ENCODE measurements at places on chromosomes 4 and X.

- DNase-seq, result no peak
Measured at GRCh38 chr4:138598226-138598625, 356.1 kb upstream of the SLC7A11 start.

DNA sequence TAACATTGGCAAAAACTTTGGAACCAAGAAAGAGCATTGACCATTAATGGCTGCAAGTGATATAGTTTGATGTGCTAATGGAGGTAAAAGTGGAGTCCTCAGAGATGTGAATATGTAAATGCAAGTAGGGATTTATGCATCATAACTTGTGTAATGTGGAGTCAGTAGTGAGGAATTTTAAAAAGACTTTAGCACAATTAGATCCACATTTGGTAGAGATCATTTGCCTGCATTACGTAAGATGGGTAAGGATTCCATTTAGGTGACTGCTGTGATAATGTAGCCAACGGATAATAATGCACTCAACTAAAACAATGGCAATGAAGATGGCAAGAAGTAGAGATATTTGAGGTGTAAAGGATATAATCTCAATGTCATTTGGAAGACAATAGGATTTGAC lies 1128.4 kb downstream of the ADGRL3 start:
- no peak for DNase-seq

GRCh38 chr4:38154252-38154651 lies 194.1 kb downstream of the PTTG2 start:
- no peak for DNase-seq

DNA sequence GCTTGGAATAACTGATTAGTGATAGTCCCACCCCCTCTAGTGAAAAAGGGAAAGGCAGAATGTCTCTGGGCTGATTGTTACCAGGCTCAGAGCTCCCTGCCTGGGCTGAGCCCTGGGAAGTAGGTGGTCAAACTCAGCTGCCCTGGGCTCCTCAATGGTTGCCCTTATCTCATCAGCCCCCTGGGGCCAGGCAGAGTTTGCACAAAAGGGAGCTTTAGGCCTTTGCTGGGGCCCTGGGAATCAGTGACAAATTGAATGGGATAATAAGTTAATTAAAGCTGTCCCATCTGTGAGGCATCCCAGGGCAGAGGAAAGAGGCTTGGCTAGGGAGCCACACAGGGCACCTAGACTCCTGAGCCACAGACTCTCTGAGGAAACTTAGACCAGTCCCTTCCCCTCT lies 89.0 kb downstream of the EFNB1 start:
- DNase-seq, result no peak

DNA sequence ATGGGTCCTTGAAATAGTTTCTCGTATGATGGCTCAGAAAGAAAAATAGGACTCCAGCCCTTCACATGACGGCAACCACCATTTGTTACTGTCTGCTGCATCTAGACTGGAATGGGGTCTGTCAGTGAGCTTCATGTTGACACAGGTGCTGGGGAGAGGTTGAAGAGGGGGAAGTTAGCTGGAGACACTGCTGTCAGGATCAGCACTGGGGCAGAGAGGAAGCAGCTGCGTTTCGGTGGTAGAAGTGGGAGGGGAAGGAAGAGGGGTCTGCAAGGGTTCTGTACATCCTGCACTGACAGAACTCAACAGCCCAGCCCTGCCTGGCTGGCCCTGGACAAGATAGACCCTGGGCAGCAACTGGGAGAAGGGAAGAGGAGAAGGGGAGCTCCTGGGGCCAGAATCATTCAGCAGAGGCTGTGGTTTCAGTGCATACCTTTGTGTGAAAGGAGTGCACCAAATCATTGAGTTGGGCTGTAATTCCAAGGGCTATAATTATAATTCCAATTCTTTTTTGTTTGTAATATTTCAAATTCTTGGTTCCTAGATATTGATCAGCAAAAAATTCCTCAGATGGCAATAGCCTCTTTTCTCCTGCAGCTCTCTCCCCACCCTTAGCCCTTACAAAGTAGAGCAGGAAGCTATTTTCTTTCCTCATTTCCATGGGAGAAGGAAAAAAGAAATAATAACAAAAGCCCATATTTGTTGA lies 119.4 kb upstream of the C1GALT1C1 start:
- DNase-seq, result no peak

- DNase-seq, result no peak
Measured at GRCh38 chrX:42978655-42979379, 200.9 kb upstream of the PPP1R2C start.

DNA sequence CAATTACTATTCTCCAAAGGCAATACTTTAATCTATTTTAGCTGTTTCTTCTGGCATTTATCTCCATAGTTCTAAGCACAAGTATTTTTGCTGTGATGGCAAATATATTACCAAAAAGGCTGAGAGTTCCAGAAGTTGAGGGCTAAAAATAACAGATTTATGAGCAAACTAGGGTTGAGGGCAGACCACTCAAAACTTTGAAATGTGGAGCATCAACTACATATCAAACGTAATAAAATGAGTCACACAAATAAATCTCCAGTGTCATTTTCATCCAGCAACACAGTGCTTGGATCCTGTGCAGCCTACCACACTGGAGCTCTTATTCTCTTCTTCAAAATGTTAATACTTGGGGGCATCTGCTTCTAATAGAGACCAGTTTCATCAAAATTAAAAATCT lies 163.9 kb downstream of the HS3ST1 start:
- DNase-seq, result no peak

DNA sequence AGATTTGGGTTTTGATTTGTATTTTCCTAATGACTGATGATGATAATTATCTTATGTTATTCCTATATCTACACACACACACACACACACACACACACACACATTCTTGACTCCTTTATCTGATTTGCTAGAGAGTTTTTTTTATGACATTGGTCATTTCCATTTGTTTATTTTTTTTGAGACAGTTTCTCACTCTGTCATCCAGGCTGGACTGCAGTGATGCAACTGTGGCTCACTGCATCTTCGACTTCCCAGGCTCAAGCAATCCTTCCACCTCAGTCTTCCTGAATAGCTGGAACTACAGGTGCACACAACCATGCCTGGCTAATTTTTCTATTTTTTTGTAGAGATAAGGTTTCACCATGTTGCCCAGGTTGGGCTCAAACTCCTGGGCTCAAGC lies 6.7 kb downstream of the ZNF81 start:
- no peak for DNase-seq

GRCh38 chr4:26821677-26822503 lies 38.8 kb upstream of the STIM2 start:
- DNase-seq, result peak; percentile 15

- DNase-seq, result no peak
Measured at GRCh38 chrX:134172588-134173259, 64.3 kb upstream of the CCDC160 start.

GRCh38 chrX:6981718-6982406 lies 165.7 kb upstream of the STS start:
- DNase-seq, result no peak

GRCh38 chr4:137608085-137608484 lies 75.8 kb upstream of the PCDH18 start:
- DNase-seq, result no peak
